Brain pericyte (primary cell): ENCODE measurements at places on chromosomes 13 and 19.

GRCh38 chr13:79389026-79389425 lies 17.0 kb downstream of the RBM26 start:
- DNase-seq, result no peak

- no peak for DNase-seq
Observed at GRCh38 chr13:113884821-113885220, 20.9 kb upstream of the GAS6 start.

DNA sequence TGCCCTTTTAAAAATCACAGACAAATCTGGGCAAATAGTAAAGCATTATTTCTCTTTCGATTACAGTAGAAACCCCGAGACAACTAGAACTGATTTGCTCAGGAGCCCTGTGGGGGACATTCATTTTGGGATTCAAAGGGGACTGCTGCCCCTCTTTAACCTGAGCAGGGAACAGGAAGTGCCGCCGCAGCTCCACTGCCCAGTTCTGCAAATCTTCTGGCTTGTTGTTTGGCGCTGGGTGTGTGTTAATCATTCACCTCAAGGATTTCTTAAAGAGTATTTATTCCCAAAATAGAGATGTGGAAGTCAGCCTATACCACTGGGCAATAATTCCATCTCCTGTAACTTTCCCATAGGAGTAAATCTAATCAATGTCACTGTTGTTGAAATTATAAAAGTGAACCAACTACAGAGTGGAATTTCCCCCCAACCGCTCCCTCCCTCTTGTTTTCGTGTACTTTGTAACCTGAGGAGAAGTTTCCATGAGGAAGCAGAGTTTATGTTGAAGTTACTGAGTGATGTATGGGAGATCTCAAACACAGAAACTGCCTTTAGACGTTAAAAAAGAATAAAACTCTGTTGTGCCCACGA lies 515.8 kb downstream of the KLF12 start:
- DNase-seq, result no peak

DNA sequence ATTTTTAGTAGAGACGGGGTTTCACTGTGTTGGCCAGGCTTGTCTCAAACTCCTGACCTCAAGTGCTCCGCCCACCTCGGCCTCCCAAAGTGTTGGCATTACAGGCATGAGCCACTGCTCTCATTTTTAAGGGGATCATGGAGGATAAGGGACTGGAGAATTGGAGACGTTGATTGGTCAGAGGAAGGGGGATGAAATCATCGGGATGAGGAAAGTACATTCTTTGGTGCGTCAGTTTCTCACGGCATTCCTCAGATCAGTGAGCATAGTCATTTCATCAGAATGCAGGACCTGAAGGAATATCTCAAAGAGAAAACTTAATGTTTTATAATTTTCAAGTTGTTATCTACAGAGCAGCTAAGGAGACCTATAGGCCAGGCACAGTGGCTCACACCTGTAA lies 14.0 kb downstream of the ZNF114 start:
- no peak for DNase-seq

DNA sequence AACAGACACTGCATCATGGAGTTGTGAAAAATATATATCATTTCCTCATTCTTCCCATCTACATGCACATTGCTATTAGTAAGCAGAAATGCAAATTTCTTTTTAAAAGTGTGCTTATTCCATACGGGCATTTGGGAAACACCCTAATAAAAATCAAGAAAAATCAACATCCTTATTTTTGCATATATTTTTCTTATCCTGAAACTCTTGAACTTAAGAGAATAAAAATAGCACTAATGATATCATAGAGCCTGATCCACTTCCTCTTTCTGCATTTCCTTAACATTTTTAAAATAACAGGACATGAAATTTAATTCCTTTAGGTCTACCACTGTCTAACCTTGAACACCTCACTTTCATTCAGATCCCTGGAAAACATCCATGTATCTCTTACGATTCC lies 123.3 kb downstream of the VWA8 start:
- no peak for DNase-seq

GRCh38 chr19:12648088-12648487 lies 18.5 kb downstream of the MAN2B1 start:
- DNase-seq, result no peak

- DNase-seq, result no peak
Observed at GRCh38 chr19:42309686-42310085, 3.4 kb upstream of the TMEM145 start.

- no peak for DNase-seq
Observed at GRCh38 chr19:56840451-56841192, at the start of the genes PEG3 and ZIM2. Gene PEG3, minus strand, starts transcription at chr19:56840726. Its CDS starts 16,071 bp downstream, at chr19:56824655. Gene ZIM2, minus strand, starts transcription at chr19:56840726. Its CDS starts 16,449 bp downstream, at chr19:56824277.

GRCh38 chr13:33257841-33258807 lies 27.4 kb downstream of the STARD13 start:
- no peak for DNase-seq

DNA sequence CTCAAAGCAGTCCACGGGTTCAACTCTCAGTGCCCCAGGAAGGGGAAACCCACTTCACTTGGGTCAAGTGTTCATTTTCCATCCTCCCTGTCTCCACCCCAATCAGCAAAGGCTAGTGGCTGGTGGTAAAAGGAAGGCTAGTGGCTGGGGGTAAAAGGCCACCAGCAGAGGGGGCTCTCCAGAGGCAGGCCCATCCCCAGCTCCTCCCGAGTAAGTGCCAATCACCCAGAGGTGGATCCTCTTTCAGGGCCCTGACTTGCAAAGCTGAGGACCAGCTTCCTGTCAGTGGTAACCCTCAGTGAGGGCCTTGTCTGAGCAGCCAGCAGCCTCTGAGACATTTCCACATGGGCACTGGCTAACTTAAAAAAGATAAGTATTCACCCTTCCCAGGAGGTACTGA lies 22.0 kb upstream of the TPT1 start:
- no peak for DNase-seq

- no peak for DNase-seq
Observed at GRCh38 chr13:54536112-54536511, 1507.5 kb downstream of the OLFM4 start.

DNA sequence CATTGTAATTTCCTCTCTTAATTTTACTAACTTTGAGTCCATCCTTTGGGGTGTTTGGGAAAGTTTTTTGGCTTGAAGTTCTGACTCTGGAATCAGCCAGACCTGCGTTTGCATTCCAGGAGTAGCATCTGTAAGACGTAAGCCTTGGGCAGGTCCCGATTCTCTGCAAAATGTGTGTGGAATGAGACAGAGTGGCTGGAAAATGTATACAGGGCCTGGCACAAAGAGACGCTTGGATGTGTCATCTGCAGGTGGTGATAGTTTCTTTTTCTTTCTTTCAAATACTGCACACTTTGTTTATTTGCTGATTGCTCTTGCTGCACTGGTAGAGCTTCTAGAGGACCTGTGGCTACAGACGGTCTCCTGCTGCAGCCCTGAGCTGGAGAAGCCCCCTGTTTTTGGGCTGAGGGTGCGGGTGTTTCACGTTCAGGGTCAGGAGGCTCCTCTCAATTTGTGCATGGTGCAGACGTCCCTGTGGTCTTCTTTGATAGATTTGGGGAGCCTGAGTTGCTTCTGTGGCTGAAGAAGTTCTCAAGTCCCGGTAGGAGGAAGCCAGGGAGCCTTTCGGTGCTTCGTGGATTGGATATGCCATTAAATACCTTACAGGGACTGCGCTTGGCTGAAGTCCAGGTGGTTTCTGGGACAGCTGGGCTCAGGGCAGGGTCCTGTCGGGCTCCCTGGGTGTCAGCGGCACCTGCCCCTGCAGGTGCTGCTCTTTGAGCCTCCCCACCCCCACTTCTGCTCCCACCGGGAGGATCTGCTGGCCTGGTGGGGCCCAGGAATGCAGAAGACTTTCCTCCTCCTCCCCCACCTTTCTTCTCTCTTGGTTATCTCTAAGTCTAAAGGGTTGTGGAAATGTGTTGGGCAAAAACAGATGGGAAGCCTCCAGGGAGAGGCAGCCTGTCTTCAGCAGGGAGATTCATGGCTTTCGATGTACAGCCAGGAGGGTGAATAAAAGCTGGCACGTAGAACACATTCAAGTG lies 44.0 kb upstream of the GAS6 start:
- DNase-seq, result no peak

GRCh38 chr13:53151336-53152056 lies 122.9 kb downstream of the OLFM4 start:
- DNase-seq, result no peak

DNA sequence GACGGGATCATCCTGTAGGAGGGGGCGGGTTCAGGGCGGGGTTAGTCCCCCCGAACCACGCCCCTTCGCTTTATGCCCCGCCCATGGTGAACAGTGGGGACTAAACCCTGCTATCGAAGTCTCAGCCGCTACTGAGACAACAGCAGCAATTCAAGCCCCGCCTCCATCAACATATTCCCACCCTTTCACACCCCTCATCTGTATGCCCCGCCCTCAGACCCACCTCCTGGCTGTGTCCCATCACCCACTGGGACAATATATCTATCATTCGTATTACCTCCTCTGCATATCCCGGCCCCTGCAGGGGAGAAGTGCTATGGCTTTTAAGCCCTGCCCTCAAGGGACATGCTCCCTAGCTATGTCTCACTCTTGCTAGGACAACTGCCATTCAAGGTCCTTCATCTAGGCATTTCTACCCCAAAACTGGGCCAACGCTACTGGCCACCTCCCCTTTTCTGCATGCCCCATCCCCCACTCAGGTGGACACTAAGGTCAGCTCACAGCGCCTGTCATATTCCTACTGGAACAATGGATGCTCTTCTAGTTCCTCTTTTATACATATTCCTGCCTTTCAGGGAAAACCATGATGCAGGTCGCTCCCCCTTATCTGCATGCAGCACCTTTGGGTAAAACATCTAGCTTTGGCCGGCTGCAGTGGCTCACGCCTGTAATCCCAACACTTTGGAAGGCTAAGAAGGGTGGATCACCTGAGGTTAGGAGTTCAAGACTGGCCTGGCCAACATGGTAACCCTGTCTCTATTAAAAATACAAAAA lies 11.9 kb downstream of the LRFN1 start:
- no peak for DNase-seq

DNA sequence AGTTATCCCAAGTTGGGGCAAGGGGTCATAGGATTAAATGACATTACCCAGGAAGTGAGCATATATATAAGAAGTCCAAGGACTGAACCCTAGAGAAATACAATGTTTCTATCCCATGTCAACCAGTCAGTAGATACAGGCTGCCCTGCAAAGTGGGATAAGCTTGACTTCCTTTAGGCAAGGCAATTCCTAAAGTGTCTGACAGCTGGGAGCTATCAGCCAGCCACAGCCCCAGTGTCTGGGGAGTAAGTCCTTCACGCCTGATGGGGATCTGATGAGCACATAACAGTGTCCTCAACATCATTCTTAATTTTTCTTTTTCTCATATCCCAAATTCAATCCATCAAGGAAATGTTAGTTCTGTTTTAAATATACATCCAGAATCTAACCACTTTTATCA lies 54.1 kb downstream of the DNAJC15 start:
- DNase-seq, result no peak

- no peak for DNase-seq
Observed at GRCh38 chr19:1725100-1726064, 27.9 kb upstream of the ONECUT3 start.

GRCh38 chr19:39434123-39435076 lies 1.3 kb downstream of the RPS16 start:
- no peak for DNase-seq

DNA sequence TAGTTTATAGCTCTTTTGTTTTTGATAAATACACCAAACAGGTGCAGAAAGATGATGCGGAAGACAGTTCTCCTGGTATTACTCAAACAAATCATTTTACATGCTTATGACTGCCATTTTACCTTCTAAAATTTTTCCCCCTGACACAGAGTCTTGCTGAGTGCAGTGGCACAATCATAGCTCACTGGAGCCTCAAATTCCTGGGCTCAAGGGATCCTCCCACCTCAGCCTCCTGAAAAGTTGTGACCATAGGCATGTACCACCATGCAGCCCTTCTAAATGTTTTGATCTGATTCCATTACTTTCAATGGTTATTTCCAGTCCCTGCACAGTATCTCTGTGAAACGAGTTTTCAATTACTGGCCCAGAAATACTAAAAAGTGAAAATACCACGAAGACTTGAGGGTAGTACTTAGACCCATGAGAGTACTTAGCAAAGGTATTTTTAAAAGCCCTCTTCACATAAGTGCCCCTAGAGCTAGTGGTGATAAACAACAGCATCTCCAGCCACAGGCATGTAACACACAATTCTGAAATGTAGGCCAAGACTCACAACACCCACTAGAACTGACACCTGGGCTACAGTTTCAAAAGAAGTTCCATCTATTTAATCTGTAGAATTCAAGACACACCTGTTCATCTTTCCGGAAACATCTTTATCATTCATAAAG lies 11.3 kb downstream of the HSPH1 start:
- no peak for DNase-seq

DNA sequence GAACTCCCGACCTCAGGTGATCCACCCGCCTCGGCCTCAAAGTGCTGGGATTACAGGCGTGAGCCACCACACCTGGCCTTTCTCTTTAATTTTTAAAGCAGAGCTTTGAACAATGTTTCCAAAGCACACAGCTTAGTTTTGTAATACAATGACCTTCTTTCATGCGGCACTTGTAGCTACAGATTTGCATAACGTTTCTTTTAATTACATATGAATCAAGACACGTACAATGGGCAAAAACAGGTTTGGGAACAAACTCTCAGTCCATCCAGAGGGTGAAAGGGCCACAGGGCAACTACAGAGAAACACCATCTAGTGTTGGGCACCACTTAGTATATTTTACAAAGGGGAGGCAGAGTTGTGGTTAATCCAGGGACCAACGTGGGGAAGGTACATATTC lies 19.0 kb upstream of the S1PR4 start:
- DNase-seq, result no peak

DNA sequence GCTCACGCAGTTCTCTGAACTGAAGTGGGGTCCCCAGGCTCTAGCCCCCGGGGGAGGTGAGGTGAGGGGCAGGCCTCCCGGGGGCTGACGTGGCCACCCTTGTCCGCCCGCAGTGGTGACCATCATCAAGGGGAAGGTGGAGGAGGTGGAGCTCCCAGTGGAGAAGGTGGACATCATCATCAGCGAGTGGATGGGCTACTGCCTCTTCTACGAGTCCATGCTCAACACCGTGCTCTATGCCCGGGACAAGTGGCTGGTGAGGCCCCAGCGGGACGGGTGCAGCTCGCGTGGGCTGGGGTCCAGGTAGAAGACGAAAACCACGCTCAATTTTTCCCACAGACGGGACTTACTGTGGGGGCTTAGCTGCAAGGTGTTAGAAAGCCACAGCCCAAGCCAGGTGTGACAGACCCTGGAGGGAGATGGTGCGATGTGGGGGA lies 5.6 kb upstream of the ADM5 start:
- no peak for DNase-seq

GRCh38 chr19:6030214-6030507 lies 52.2 kb upstream of the RANBP3 start:
- no peak for DNase-seq
